ENCODE measurements at places on chromosomes 6 and 20. TPM values are rescaled to one million over a fixed set of nuclear protein-coding genes. Genes with fewer than 3 reads are reported as not detected.

DNA sequence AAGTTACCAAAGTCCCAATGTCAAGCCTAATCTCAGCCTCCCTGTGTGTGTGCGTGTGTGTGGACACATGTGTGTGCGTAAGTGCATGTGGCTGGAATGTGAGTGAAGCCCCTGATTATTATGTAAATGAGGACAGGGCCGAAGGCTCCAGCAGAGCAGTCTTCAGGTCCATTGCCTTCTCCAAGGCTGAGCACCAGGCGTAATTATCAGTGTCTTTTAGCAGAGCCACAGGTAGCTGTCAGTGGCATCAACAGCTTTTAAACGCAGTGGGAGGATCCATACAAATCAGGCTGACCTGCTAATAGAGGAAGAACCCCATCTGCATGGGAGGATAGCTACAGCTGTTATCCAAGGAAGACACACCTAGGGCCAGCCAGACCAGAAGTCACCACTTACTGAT, 324.3 kb upstream of the MOCS1 start:
- H3K4me3 ChIP-seq, result no peak overlapping the region
- peaks cover 2% of the 10 kb centered on the region for H3K27me3 ChIP-seq
- no peak for DNase-seq

DNA sequence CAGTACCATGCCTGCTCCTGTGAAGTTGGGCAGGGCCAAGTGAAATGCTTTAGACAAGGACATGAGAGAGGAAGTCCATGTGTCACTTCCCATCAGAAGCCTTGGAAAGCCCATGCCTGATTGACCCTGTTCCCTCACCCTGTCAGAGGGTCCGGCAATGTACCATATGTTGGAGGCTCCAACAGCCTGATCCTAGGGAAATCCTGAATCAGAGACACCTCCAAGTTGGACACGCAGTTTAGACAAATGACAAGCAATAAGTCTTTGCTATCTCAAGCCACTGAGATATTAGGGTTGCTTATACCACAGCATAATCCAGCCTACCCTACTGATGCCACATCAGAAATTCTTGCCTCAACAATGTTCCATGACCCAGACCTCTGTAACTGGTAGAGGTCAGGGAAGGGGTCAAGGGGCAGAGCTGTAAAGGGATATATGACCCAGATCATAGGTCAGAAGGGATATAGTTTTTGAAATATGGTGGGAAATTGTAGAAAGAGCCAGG, 174.8 kb downstream of the HACE1 start:
- H3K4me3 ChIP-seq, result no peak overlapping the region
- H3K27me3 ChIP-seq, result no peaks in the 10 kb centered on the region
- DNase-seq, result no peak
- no peak overlapping the region for H3K27ac ChIP-seq

DNA sequence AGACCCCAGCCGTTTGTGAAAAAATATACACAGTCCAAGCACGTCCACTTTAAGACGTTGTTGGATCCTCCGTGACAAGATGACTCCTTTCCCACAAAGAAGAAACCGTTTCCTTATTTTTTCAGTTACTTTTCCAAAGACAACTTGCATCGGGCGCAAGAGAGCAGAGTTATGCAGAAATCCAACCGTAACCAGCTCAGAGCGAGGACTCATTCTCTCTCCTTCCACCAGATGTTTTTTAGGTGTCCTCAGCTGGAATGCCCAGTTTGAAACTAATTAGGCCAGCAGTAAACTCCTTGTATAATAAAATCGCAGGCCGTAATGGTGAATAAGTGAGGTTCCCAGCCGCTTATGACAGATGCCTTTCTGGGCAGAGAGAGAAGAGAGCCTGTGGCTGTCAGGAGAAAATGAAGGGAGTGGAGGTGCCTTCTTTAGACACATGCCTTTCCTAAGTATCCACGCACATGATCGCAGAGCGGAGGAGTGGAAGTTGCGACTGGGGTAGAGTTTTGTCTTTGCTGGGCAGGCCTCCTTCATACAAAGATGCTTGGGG, 2.8 kb downstream of the EYA2 start:
- no peak overlapping the region for H3K4me3 ChIP-seq
- H3K4me1 ChIP-seq, result no peaks in the 10 kb centered on the region

- H3K27ac ChIP-seq, result no peak overlapping the region
- DNase-seq, result no peak
- H3K4me3 ChIP-seq, result no peak overlapping the region
- H3K27me3 ChIP-seq, result peaks cover 13% of the 10 kb centered on the region
- H3K36me3 ChIP-seq, result peaks cover 3% of the 10 kb centered on the region
Observed at GRCh38 chr20:17841751-17842215, 126.8 kb downstream of the SNX5 start.

DNA sequence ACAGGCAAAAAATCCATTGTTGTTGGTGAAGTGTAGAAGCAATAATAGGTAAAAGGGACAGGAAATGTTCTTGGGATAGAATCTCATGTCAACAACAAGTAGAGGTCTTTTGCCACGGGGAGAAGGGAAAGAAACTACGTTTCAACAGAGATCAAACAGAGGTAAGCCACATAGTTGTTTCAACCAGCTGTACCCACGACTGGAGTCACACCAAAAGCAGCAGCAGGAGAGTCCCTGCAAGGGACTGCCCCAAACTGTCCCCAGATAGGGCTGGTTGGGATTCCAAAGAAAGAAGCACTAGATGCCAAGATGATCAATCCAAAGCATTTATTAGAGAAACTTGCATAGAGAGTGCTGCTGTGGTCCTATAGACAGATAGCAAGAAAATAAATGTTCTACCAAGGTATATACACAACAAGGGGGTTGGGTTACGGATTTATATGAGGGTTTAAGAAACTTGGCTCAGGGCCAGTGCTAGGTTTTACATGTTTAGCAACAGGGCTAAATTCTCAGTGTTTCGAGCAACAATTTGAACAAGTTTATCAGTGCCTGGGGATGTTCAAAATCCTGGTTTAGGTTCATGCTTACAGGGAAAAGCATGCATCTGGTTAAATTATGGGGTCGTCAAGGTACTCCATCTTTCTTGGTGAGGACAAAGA, 466.5 kb downstream of the MMUT start:
- no peak overlapping the region for H3K27ac ChIP-seq
- H3K36me3 ChIP-seq, result no peaks in the 10 kb centered on the region
- H3K4me3 ChIP-seq, result no peak overlapping the region
- DNase-seq, result no peak

GRCh38 chr6:136639702-136640101, 89.5 kb upstream of the MAP7 start:
- peaks cover 6% of the 10 kb centered on the region for H3K4me1 ChIP-seq
- peaks cover 11% of the 10 kb centered on the region for H3K36me3 ChIP-seq
- no peak overlapping the region for H3K27ac ChIP-seq
- H3K4me3 ChIP-seq, result no peak overlapping the region
- no peaks in the 10 kb centered on the region for H3K27me3 ChIP-seq
- DNase-seq, result no peak

GRCh38 chr6:164216839-164217238, 802.3 kb downstream of the QKI start:
- no peaks in the 10 kb centered on the region for H3K36me3 ChIP-seq
- H3K27ac ChIP-seq, result no peak overlapping the region
- no peaks in the 10 kb centered on the region for H3K27me3 ChIP-seq
- H3K4me1 ChIP-seq, result no peaks in the 10 kb centered on the region
- no peak overlapping the region for H3K4me3 ChIP-seq
- DNase-seq, result no peak

- H3K27ac ChIP-seq, result peak overlapping the region; percentile 24
- peaks cover 7% of the 10 kb centered on the region for H3K36me3 ChIP-seq
- peaks cover 46% of the 10 kb centered on the region for H3K4me1 ChIP-seq
- DNase-seq, result no peak
- no peaks in the 10 kb centered on the region for H3K27me3 ChIP-seq
Observed at GRCh38 chr6:15280028-15280427, 34.2 kb downstream of the JARID2 start.

GRCh38 chr6:14786008-14786407, 459.9 kb upstream of the JARID2 start:
- no peaks in the 10 kb centered on the region for H3K27me3 ChIP-seq
- H3K36me3 ChIP-seq, result peaks cover 6% of the 10 kb centered on the region
- H3K27ac ChIP-seq, result no peak overlapping the region
- H3K4me3 ChIP-seq, result no peak overlapping the region
- H3K4me1 ChIP-seq, result peaks cover 16% of the 10 kb centered on the region

- H3K27me3 ChIP-seq, result peaks cover 8% of the 10 kb centered on the region
- H3K4me1 ChIP-seq, result no peaks in the 10 kb centered on the region
- no peak overlapping the region for H3K27ac ChIP-seq
- DNase-seq, result no peak
Observed at GRCh38 chr20:6157345-6157744, 34.5 kb upstream of the FERMT1 start.

- peaks cover 2% of the 10 kb centered on the region for H3K27me3 ChIP-seq
- no peak overlapping the region for H3K27ac ChIP-seq
- H3K36me3 ChIP-seq, result no peaks in the 10 kb centered on the region
- DNase-seq, result no peak
Observed at GRCh38 chr6:119961450-119961849, 611.9 kb upstream of the MAN1A1 start.

DNA sequence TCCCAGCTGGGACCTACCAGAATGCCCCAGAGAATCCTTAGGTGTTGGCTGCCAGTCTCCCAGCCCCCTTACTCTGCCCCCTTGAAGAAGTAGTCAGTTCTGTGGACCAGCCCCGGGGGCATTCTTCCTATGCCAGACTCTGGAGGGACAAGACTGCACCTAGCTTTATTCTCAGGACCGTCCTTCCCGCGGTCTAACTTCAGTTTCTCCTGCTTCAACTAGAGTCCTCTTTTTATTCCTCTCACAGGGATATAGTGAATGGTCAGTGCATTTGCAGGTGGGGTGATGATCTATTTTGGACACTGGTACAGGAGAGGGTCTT, 35.9 kb upstream of the MDFI start:
- peaks cover 3% of the 10 kb centered on the region for H3K4me1 ChIP-seq
- no peak overlapping the region for H3K4me3 ChIP-seq
- peaks cover 11% of the 10 kb centered on the region for H3K27me3 ChIP-seq
- H3K27ac ChIP-seq, result no peak overlapping the region

- no peaks in the 10 kb centered on the region for H3K27me3 ChIP-seq
- H3K4me1 ChIP-seq, result no peaks in the 10 kb centered on the region
- H3K4me3 ChIP-seq, result no peak overlapping the region
- no peak for DNase-seq
- peaks cover 21% of the 10 kb centered on the region for H3K36me3 ChIP-seq
Observed at GRCh38 chr6:107361753-107362604, 97.4 kb downstream of the PDSS2 start.

DNA sequence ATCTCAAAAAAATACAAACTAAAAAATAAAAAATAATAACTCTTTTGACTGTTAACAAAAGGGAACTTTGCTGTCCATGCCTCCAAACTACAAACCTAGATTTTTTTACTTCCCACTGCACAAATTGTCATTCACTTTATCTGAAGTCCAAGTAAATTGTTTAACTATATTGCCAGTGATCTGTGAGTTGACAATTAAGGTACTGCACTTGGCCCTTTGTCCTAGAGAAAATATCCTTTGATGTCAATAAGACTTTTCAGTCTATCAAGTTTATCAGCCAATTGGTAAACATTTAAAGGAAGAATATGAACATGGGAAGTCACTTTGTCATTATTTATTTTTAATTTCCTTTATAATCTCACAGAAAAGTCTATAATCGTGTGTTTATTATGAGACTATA, 19.3 kb upstream of the EPB41L2 start:
- no peaks in the 10 kb centered on the region for H3K27me3 ChIP-seq
- no peaks in the 10 kb centered on the region for H3K4me1 ChIP-seq
- H3K27ac ChIP-seq, result no peak overlapping the region
- H3K4me3 ChIP-seq, result no peak overlapping the region
- H3K36me3 ChIP-seq, result no peaks in the 10 kb centered on the region

DNA sequence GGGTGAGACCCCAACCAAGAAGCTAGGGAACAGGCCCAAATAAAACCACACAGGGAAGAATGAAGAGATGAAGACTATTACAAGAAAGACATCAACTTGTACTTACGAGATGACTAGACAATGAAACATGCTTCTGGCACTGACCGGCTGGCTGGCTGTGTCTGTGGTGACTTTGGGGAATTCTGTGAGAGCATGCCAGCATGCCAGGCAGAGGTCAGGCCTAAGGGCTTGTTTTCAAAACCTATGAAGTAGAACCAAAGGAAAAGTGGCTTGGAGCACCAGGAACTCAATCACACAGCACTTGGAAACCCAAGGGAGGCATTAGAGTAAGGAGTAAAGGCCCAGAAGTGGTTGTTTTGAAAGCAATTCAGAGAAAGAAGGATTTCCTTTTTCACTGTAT, 28.4 kb upstream of the GSTA3 start:
- H3K36me3 ChIP-seq, result no peaks in the 10 kb centered on the region
- H3K27ac ChIP-seq, result no peak overlapping the region
- no peak overlapping the region for H3K4me3 ChIP-seq
- H3K4me1 ChIP-seq, result peaks cover 5% of the 10 kb centered on the region
- peaks cover 6% of the 10 kb centered on the region for H3K27me3 ChIP-seq
- no peak for DNase-seq

DNA sequence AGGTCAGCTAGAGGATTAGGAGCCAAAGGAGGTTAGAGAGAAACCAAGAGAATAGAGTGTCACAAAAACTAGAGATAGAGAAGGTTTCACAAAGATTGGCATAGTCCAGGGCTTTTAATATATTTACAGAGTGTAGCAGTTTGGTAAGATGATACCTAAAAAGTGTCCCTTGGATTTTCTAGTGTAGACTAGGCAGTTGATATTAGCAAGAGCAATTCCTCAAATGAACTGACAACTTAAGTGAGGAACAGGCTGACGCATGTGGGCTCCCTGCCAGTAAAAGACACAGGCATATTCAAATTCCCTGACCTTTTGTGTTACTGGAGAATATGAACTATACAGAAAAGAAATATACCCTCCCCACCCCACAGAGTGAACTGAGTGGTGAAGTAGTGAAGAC, 40.1 kb downstream of the VTA1 start:
- no peaks in the 10 kb centered on the region for H3K27me3 ChIP-seq
- peaks cover 2% of the 10 kb centered on the region for H3K4me1 ChIP-seq
- H3K36me3 ChIP-seq, result peaks cover 15% of the 10 kb centered on the region
- no peak for DNase-seq
- no peak overlapping the region for H3K27ac ChIP-seq

- H3K4me3 ChIP-seq, result no peak overlapping the region
- peaks cover 66% of the 10 kb centered on the region for H3K27me3 ChIP-seq
- H3K27ac ChIP-seq, result no peak overlapping the region
- H3K36me3 ChIP-seq, result no peaks in the 10 kb centered on the region
- DNase-seq, result no peak
Observed at GRCh38 chr6:167712731-167713475, 113.8 kb upstream of the AFDN start.

Gene PCSK2
- not detected for total RNA-seq

Gene MOCS3
- total RNA-seq, result 6.1 TPM

Gene COL9A3
- total RNA-seq, result 0.45 TPM

Gene GHRH
- not detected for total RNA-seq

Gene DDX43
- 1.3 TPM for total RNA-seq

Gene ORC3
- 34.6 TPM for total RNA-seq

All from activated CD8-positive, alpha-beta memory T cell treated with anti-CD3 and anti-CD28 coated beads, Interleukin-2, amount 10 ng/mL, durations not matched to agents 7 days and 5 days (primary cell).